NCI-H774 (cell line): ENCODE measurements at places on chromosomes 1 and 21.

- peak; percentile 44 for DNase-seq
Measured at GRCh38 chr1:93844262-93845045, 34.6 kb downstream of the DNTTIP2 start.

GRCh38 chr1:116753312-116753711 is 918 bp upstream of the CD2 start:
- no peak for DNase-seq

- DNase-seq, result no peak
Measured at GRCh38 chr1:225446595-225446960, 18.7 kb upstream of the LBR start.

DNA sequence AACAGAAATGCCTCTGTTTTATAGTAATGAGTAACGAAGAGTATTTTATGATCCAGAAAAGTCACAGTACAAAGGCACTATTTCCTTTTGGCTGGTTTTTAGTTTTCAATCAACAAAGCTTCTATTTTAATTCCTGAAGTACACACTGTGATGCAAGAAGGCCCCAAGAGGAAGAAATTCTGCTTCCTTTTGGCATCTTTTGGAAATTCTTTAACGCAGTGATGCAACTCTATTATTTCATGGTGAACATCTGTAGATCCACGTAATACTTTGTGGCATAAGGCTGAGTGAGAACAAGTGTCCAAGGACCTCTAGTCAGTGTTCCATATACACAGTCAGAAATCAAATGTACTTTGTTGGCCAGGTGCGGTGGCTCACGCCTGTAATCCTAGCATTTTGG is 137.5 kb downstream of the TGFB2 start:
- DNase-seq, result no peak

DNA sequence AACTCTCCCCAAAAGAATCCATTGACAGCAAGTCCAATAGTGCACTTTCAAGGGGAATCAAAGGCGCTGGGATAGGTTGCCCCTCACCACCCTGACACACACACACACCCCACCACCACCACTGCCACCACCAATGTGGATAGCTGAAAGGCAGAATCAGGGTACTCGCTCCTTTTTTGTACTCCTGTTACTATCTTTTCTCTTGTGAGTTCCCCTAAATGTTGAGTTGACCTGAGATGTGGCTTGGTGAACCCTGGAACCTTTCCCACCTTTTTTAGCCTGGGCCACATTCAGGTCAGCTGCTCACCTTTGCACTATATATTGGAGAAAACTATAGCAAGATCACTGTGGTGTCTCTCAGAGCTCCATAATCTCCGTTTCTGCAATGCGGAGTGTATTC is 3.9 kb downstream of the S100A8 start:
- DNase-seq, result no peak

DNA sequence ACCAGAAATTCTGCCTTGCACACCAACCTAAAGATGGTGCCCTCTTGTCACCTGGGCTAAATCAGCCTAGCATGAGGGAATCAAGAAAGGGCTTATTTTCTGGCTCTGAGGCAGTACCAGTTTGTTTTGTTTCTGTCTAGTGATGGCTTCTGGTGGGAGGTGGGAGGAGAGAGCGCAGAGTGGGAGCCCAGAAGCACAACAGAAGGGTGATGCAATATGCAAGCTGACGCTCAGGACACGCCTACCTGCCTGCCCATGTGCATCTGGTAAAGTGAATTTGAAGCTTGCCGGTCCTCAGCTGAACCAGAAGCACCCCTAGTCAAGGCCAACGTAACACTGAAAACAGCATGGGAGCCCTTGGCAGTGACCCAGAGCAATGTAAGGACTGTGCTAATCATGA is 138.4 kb upstream of the TIAM1 start:
- DNase-seq, result no peak

GRCh38 chr1:44072204-44072603 is 40.9 kb upstream of the SLC6A9 start:
- DNase-seq, result no peak

DNA sequence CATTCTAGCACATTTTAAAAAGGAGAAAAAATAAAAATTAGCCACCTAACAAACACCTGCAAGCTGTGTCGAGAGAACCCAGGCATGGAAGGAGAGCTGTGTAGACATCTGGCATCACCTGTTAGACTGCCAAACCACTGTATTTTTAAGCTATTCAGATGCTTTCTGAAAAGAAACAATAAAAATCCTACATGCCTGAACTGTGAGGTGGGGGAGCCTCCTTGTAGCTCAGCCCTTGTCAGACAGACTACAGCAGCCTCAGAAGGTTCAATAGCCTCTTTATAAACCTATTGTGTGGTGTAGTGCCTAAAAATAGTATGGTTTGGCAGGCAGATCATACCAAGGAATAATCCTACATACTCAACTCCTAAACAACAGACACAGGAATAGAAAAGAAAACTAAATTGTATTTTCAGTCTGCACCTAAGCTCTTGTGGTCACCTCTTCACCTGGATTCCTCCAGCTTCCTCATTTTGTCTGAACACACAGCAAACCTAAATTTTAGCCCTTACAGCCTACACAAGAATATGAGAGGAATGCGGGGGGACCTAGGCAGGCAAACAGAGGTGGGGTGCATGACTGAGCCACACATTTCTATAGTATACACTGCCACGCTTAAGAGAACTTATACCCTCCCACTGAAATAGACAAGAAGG is 67.0 kb downstream of the SIPA1L2 start:
- no peak for DNase-seq

DNA sequence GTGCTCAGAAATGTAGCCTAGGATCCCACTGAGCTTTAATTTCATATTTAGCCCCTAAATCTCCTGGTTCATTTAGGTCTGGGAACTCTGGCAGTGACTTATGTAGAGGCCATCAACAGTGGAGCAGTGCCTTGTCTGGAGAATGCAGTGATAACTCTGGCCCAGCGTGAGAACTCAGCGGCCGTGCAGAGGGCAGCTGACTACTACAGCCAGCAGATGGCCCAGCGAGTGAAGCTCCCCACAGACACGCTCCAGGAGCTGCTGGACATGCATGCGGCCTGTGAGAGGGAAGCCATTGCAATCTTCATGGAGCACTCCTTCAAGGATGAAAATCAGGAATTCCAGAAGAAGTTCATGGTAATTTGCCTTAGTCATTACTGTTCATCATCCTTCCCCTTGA is 17.8 kb downstream of the GBP6 start:
- DNase-seq, result no peak

DNA sequence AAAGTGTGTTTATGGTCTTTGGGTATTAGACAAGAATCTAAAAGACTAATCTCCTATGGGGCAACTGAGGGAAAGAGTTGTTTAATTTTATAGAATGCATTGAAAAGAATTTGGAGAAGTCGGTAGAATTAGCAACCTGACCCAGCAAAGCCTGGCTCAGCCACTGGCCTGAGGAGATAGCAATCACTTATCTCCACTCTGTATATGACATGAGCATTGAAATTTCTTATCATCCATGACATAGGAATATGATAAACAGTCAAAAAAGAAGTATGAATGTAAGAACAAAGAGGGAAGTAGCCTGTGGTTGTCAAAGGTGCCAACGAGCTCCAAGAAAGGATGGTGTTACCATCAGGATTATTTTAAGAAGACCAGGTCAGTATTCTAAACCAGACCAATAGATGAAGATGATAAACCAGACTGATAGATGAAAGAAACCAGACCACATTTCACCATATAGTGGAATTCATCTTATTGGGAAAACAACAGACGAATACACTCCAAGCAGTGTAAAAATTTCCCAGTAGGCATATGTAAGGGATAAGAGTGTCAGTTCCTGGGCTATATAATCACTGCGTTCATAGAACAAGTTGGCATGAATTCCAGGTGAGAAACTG is 35.7 kb downstream of the ASTN1 start:
- DNase-seq, result no peak

DNA sequence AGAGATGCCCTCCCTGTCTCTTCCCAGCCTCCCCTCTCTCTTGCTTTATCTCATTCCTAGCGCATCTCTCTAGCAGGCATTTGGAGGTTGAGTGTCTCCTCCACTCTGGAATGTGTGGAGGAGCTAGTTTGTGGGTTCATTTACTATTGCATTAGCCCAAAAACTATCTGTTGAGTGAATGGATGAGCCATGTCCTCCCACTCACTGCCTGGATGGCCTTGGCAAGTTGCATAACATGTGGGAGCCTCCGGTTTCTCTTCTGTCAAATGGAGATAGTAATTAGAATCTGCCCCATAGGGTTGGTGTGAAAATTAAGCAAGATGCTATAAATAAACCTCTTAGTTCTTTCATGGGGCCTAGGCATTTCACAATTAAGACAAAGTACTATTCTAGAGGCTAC is 181.8 kb downstream of the KAZN start:
- no peak for DNase-seq

- no peak for DNase-seq
Measured at GRCh38 chr1:170803711-170804110, 131.6 kb upstream of the MROH9 start.

DNA sequence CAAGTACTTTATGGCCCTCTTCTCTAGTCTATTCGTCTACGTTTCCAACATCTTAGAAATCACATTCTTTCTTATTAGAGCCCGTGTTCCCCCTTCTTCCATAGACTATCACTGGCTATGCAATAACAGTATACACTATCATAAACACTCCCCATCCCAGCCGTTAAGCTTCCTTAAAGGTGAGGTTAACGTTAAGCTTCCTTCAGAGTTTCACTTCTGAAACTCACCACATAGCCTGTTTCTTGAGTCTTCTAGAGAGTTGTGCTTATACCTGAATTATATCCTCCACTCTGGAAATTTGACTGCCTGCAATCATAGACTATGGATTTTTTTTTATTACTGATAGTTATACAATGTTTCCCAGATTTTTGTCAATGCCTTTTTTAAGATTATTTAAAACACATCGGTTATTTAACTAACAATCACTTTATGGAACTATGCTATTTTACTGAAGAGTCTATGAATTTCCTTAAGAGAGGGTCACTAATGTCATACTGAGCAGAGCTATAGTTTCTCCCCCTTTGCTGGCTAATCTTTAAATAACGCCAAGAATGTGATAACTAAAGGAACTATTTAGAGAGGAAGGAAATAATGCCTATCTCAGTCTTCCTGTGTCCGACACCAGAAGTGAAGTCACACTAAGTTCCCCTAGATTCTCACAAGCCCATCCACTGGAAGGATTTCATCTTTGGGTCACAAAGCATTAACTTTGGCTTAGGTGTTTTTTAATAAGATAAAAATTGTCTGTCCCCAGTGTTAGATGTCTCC is 16.8 kb downstream of the FCER1A start:
- DNase-seq, result no peak

- DNase-seq, result no peak
Measured at GRCh38 chr1:173175514-173176145, 31.5 kb downstream of the TNFSF4 start.

DNA sequence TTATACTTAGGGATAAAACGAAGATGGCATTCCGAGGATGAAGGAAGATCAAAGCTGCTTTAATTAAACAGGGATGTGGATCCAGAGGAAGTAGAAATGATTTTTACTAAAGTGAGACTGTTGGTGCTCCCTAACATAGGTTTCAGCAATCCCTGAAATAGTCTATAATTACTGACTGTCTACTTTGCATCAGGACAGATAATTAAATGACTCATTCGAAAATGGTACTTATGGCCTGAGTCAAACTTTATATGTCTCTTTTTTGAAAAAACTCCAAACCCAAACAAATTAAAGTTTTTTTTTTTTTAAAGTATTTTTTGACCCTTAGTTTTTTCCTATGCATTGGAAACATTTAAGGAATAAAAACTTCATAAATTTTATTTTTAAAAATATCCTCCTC is 90.3 kb downstream of the LYST start:
- no peak for DNase-seq

GRCh38 chr1:100578201-100578600 is 40.3 kb downstream of the GPR88 start:
- no peak for DNase-seq

DNA sequence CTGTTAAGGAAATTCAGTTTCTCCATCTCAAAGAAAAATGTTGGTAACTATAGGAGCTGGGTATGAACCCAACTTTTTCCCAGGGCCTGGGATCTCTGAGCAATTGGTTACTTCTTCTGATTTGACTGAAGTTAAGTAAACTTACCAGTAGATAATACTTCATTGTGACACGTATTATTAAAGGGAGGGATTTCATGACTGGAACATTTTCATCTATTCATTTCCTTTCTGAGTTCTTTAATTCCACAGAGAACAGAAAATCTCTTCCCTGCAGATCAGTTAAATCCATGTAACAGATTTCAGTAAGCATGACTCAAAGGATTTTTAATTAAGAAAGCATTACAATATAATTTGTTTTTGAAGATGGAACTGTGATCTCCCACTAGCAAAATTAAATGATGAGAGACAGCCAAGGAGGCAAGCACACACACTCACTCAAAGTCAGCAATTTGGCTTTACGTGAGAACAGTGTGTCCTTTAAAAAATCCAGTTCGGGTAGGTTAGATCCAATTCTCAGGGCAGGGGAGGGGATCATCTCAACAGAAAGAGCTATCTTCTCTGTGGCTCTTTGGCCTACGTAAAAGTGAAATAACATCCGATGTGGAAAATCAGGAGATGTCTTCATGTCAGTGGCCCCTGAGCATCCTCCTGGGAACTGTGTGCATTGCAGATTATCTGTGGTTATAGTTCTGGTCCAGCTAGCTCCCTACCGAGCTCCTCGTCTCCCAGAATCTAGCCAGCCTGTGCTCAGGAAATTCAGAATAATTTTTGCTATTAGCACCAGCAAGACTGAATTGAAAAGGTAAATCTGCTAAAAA is 10.8 kb upstream of the MYOC start:
- no peak for DNase-seq

DNA sequence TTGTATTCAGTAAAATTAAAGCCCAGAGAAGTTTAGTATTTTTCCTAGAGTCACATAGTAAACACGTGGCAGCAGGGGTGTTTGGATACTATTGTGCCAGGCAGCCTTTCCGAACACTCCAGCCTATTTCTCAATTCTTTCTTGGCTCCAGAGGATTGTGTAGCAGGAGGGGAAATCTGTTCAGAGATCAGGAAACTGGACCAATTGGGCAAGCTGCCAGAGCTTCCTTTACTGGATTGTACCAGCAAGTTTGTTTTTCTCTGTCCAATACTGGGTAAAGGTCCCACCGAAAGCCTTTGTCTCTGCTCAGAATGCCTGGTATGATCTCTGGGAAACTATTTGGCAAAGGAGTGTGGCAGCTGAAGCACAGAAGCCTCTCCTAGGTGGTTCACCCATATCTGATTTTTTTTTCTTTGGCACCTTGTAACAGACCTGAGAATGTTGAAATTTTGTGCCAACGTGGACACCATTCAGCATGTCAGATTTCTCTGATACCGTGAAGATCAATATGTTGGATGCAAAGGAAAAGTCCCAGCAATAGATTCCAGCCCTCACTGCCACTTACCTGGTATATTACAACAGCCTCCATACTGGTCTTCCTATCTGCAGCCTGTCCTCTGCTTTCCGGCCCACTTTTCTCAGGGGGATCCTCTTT is 126.2 kb downstream of the FGGY start:
- no peak for DNase-seq
